ENCODE measurements at places on chromosomes 13 and 19. TPM values are rescaled to one million over a fixed set of nuclear protein-coding genes. Genes with fewer than 3 reads are reported as not detected.

IFNL1 gene
- total RNA-seq = not detected

GRCh38 chr13:20610006-20610405, 43.0 kb downstream of the IFT88 start:
- H3K27ac ChIP-seq = no peak overlapping the region
- no peak for DNase-seq
- H3K4me1 ChIP-seq = no peaks in the 10 kb centered on the region
- H3K4me3 ChIP-seq = no peak overlapping the region
- H3K27me3 ChIP-seq = no peaks in the 10 kb centered on the region

- peak within 1 kb of the TSS; percentile 48 for H3K4me3 ChIP-seq
- no peaks in the 10 kb centered on the region for H3K4me1 ChIP-seq
- no peaks in the 10 kb centered on the region for H3K27me3 ChIP-seq
- peak within 1 kb of the TSS; percentile 50 for H3K27ac ChIP-seq
- peak; percentile 75 for DNase-seq
These were observed at the start of gene APOE for GRCh38 chr19:44905437-44906160. Gene APOE (plus strand): TSS chr19:44905796. CDS start chr19:44906625, 829 bp downstream.

DNA sequence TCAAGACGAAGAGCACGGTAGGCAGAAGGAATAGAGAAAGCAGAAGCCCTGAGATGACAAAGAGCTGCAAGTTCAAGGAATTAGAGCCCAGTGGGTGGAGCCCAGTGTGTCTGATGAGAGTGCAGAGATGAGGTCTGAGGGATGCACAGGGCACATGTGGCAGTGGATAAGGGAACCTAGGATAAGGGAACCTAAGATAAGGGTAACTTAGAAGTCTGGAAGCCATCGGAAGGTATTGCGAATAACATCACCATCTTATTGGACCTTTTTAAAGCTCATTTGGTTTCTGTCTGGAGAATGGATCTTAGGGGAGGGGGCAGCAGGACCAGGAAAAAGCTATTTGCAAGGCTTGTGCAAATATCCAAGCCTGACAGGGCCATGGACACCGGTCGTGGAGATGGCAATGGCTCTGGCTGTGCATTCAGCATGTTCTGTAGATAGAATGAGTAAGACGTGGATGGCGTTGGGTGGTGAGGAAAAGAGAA, 1.3 kb downstream of the FPR3 start:
- no peak for DNase-seq
- no peak overlapping the region for H3K4me3 ChIP-seq
- no peaks in the 10 kb centered on the region for H3K27me3 ChIP-seq
- peak overlapping the region; percentile 40 for H3K27ac ChIP-seq
- no peaks in the 10 kb centered on the region for H3K4me1 ChIP-seq

DNA sequence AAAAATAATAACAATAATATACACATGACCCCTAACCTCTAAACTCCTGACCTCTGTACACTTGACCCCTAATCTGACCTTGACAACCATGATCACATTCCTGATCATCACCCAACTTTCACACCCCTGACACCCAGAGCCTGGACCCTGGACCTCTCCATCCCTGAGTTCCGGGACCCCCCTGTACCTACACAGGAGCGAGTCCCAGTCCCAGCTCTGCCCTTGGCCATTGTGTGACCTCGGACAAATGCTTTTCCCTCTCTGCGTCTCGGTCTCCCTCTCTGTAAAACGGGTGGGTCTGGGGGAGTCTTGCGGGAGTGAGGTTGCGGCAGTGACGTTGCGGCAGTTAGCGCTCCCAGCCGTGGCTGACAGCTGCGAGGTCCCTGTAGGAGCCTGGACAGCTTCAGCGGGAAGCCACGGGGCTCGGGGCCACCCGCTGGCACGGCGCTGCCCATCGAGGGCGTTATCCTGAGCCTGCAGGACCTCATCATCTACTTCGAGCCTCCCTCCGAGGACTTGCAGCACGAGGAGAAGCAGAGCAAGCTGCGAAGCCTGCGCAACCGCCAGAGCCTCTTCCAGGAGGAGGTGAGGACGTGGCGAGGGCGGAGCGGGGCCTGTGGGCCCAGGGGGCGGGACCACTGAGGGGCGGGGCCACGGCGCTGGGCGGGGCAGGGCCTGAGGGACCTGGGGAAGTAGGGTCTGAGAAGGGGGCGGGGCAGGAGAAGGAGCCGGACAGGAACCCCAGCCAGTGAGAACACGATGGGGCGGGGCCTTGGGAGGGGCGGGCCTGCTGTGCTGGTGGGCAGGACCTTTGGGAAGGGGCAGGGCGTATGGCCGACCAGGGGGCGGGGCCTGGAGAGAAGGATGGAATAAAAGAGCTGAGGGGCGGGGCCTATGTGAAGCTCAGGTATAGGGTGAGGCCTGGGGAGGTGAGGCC, 19.2 kb downstream of the RYR1 start:
- no peaks in the 10 kb centered on the region for H3K36me3 ChIP-seq
- H3K4me1 ChIP-seq = no peaks in the 10 kb centered on the region
- H3K27me3 ChIP-seq = no peaks in the 10 kb centered on the region
- no peak overlapping the region for H3K27ac ChIP-seq

DNA sequence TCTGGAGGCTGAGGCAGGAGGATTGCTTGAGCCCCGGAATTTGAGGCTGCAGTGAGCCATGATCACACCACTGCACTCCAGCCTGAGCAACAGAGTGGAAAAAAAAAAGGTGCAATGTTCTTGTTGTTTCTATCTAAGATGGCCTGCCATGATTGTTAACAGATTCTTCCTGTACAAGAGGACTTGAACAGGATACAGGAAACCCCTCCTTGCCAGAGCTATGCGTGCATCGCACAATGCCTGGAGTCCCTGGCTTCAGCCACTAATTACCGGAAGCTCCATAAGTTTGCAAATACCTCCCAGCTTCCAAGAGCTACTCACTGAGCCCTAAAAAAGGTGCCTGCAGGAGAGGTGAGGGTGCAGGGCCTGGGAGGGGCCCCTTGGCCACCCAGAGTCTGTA, 13.1 kb upstream of the HIF3A start:
- no peak for DNase-seq
- H3K4me3 ChIP-seq = no peak overlapping the region
- no peaks in the 10 kb centered on the region for H3K36me3 ChIP-seq
- no peaks in the 10 kb centered on the region for H3K27me3 ChIP-seq
- H3K4me1 ChIP-seq = no peaks in the 10 kb centered on the region

DNA sequence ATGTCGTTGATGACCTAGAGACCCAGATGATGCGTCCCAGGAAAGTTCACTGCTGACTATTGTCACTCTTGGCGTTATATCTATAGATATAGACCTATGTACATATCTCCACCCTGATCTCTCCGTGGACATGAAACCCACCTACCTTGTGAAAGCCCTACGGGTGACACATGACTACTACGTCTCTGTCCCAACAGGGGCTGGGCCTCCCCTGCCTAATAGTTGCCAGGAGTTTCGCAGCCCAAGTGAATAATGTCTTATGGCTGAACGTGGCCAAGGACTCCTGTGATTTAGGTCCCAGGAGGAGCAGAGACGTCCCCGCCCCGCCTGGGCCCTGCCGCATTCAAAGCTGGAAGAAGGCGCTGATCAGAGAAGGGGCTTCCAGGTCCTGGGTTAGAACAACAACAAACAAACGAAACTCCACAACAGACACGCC, 4.9 kb upstream of the POU4F1 start:
- H3K27me3 ChIP-seq = peaks cover 5% of the 10 kb centered on the region

DNA sequence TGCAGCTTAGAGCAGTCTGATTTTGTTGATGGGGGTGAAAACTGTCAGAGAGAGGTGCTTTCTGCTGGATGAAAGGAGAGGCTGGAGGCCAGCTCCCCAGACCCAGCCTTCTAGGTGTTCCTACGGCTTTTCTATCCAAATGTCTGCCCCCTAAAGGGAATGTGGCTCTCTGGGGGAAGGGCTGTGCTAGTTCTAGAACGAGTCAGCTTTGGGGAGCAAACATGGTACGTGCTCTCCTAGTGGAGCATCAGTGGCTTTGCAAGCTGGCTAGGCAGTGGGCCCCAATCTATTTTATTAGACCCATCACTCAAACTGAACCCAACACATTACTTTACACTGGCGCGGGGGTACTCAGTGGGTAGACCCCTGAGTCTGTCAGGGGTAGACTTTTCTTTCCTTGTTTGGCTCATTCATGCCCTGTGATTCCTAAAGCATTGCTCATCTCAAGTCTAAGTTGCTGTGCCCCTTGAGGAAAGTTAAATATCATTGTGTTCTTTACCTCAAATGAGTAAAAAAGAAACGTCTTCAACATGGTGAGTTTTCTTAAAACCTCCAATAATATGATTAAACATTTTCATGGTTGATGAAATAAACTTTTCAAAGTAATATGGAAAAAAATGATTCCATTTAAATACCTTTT, 254.9 kb downstream of the DLEU7 start:
- DNase-seq = no peak
- H3K4me1 ChIP-seq = no peaks in the 10 kb centered on the region
- H3K4me3 ChIP-seq = no peak overlapping the region
- H3K27me3 ChIP-seq = no peaks in the 10 kb centered on the region

GRCh38 chr19:11323601-11324078, 15.8 kb downstream of the RAB3D start:
- no peaks in the 10 kb centered on the region for H3K36me3 ChIP-seq
- peak overlapping the region; percentile 67 for H3K27ac ChIP-seq
- DNase-seq = no peak
- H3K27me3 ChIP-seq = no peaks in the 10 kb centered on the region

All from right lobe of liver (tissue), 6 donors.